Fibroblast of skin of left quadriceps (primary cell): ENCODE measurements at places on chromosomes 16 and 17.

GRCh38 chr16:55052348-55052734, 121.7 kb downstream of the IRX5 start:
- no peak for DNase-seq

DNA sequence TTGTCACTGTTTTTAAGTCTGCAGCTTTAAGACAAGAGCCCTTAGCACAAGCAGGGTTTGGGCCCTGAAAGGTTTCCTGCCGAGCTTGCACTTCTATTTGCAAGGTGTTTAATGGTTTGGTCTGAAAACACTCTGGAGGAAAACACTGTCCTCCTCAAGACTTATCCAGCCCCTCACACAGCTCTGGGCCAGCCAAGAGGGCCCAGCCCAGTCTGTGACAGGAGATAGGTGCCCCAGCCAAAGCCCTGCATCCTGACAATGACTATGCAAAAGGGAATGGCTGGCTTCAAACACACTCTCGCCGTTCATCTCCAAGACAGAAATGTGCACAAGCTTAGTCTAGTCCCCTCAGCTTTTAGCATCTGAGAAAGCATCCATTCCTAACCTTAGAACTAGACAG, 26.9 kb downstream of the MPG start:
- no peak for DNase-seq

GRCh38 chr17:33968350-33969044, 286.6 kb upstream of the CCL2 start:
- DNase-seq: no peak

DNA sequence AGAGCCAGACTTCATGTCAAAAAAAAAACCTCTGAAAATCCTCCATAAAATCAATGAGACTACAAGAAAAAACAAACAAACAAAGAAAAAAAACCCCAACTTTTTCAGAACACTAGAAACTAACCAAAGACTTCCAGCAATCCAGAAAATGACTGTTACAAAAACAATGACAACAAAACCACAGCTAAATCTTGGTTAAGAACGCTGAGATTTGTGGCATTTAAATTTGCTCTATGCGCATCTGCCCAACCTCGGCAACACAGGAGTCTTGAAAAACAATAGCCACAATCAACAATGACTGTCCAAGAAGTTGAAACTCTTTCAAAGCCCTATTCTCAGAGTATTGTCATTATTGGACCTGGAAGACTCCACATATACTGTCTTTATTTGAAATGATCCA, 402.4 kb downstream of the ZFHX3 start:
- no peak for DNase-seq

- DNase-seq: no peak
Observed at GRCh38 chr17:13410874-13411273, 190.9 kb downstream of the HS3ST3A1 start.

DNA sequence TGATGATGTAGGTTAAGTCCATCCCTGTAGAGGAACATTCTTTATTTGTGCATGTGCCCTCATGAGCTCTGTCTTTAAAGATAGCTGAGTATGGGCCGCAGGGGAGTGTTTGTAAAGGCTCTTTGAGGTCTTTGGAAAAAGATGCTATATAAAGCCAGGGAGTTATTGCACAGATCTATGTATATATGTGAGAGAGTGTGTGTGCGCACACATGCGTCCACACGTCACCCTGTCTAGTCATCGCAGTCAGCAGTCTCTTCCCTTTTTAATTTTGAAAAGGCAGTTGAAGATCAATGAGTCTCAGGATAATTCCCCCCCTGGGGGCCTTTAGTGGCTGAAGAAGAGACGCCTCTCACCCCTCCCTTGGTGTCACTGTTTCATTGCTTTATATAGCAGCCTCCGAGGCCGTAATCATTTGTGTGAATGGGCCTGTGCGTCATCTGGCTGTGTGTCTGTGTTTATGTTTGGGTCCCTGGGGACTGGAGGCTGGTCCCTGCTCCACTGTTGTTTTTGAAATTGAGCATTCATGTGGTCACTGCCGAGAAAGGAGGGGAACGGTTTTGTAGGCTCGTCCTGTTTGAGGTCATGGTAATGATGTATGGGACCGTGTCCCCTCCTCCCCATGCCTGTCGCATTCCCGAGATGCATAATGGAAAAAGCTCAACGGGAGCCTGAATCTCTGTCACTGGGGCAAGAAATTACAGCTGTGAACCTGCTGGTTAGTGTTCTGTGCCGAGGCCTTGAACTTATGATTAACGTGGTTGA, 143.9 kb downstream of the SNX29 start:
- peak; percentile 62 for DNase-seq

- no peak for DNase-seq
Observed at GRCh38 chr16:86516623-86517003, 6.3 kb downstream of the FOXF1 start.

GRCh38 chr16:648071-648780, 939 bp upstream of the WDR90 start:
- no peak for DNase-seq

DNA sequence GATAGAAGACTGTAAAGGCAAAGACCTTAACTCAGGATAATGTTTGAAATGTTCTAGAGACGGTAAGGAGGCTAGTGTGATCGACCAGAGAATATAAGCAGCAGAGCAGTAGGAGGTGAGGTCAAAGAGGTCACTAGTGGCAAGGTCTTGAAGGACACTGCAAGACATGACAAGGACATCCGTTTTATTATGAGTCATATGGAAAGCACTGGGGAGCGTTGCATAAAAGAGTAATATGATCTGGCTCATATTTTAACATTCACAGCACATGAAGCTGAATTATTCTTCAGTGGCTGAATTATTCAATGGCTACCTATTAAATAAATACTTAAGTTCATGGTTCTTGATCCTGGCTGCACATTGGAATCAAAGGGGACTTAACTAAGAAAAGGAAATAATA, 123.7 kb downstream of the SOX9 start:
- DNase-seq: no peak

GRCh38 chr16:86101137-86101896, 202.4 kb downstream of the IRF8 start:
- no peak for DNase-seq

GRCh38 chr17:40005520-40005919, 9.7 kb upstream of the CSF3 start:
- DNase-seq: no peak

GRCh38 chr16:68366062-68366461, 55.2 kb downstream of the PRMT7 start:
- DNase-seq: no peak

GRCh38 chr17:37818689-37819088, 73.8 kb upstream of the HNF1B start:
- no peak for DNase-seq

GRCh38 chr16:58753711-58754134, 19.6 kb upstream of the GOT2 start:
- DNase-seq: no peak

DNA sequence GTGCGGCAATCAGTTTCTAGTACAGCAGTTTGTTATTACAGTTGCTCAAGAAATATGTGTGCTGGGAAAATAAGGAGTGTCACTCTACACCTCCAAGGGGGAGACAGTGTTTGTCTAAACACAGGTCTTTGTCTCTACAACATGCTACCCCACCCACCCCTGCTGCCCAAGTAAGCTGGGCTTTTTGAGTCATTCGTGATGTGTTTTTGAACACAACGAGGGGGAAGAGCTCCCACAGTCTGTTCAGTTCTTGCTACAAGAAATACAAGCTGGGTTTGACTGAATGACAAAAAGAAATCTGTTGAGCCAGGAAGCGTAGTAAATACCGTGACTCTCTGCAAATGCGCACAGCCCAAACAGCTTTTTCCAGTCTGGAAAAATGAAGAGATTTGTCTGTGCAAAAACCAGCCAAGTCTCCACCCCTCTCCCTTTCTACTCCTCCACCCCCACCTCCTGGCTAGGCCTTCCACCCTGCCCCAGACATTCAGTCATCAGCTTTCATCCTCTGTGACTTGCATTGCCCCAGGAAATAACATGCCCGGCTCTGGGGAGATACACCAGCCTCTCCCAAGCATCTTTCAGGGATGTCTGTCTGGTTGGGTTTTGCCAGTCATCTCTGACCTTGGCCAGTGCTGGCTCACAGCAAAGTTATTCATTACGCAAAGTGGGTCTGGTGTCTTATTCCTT, 25.7 kb downstream of the CHD9 start:
- peak; percentile 40 for DNase-seq

- no peak for DNase-seq
Observed at GRCh38 chr16:21167929-21168602, 9.6 kb downstream of the LDAF1 start.

DNA sequence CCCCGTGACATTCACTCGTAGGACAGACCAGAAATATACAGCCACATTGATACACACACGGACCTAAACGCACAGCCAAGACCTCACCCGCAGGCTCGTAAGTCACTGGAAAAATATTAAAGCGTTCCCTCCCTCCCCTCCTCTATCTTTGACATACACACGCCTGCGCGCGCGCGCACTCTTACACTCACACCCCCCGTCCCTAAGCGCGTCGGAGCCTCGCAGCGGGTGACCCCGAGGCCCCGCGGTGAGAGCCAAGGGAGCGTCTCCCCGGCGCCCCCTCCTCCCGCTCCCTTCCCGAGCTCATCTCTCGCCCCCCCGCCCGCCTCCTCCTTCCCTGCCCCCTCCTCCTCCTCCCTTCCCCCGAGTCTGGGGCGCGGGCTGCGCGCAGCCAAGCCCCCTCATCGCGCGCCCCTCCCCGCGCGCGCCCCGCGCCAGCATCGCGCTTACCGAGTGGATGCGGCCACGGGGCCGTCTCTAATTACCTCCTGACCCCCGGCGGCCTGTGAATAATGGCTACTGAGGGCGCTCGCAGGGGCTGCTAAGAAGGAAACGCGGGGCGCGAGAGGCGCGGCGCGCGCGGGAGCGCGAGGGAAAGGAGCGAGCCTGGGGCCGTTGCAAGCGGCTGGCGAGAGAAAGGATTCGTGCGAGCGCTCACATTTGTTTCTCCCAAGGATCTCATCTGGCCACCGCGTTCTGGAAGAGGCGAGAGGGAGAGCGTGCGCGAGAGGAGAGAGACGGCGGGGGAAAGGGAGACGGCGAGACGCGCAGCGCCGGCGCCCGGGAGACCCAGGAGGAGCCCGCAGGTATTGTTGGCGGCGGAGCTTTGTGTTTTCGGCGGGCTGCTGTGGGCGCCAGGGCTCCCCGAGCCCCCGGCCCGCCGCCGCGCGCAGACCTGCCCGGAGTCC, 42.4 kb downstream of the RAI1 start:
- peak; percentile 45 for DNase-seq

- no peak for DNase-seq
Observed at GRCh38 chr16:81720973-81721906, 57.9 kb upstream of the PLCG2 start.

DNA sequence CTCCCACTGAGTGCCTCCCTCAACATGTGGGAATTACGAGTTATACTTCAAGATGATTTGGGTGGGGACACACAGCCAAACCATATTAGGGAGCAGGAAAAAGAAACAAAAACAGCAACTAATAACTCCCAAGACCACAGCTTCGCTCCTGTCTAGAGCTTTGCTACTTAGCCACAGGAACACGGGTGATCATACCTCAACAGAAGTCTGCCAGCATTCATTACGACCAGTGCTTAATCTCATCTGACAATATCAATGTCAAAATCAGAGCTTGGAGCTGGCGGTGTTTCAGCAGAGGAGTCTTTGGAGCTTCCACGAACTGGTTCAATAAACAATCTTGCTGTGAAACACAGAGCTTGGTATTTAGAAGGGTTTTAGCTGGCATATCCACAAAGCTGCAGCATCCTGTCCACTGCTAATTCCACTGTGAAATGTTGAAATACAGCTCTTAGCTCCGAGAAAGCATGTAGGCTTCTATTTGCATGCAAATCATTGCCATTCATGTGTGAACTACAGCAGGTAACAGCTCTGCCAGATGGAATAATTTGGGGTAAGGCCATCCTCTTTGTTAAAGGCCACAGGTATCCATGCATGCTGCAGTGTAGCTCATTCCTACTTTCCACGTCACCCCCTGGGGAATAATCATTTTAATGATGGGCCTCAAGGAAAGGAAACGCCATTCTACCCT, 128.4 kb upstream of the GOT2 start:
- DNase-seq: no peak

DNA sequence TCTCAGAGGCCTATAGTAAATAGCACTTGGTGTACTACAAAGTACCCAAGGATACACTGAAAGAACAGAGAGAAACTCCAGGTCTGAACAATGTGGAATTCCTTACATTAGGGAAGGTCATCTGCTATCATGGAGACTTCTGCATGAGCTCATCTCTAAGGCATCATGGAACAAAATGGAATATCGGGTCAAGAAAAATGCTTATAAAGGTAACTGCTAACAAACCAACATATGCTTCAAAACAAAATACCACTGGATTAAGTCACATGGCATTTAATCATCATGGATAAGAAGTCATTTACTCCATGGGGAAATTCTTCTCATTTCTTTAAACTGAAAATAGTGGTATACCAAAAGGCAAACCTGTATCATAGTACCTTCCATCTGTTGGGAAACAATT, 34.2 kb downstream of the TXNDC11 start:
- DNase-seq: no peak

DNA sequence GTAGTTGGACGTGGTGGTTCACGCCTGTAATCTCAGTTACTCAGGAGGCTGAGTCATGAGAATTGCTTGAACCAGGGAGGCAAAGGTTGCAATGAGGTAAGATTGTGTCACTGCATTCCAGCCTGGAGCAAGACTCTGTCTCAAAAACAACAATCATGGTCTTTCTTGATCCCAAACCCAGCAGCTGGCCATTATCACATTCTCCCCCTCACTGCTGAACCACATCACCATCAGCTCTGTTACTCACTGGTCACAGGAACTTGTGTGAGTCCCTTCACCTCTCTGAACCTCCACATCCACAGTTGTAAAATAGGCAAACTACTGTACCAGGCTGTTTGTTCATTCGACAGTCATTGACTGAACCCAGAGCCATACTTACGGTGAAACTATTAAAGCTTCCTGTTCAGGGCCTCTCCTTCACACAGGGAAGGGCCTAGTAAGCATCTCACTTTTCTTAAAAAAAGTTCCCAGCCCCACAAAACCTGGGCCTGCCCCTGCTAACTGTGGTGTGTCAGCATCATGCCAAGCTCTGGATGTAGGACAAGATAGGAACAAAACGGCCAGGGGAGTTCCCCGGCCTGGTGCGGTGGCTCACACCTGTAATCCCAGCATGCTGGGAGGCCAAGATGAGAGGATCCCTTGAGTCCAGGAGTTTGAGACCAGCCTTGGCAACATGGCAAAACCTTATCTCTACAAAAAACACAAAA, 104.7 kb downstream of the COPRS start:
- peak; percentile 38 for DNase-seq

- no peak for DNase-seq
Observed at GRCh38 chr17:39549747-39550573, 57.8 kb downstream of the NEUROD2 start.

- no peak for DNase-seq
Observed at GRCh38 chr17:71109697-71110096, 940.4 kb downstream of the KCNJ2 start.

GRCh38 chr17:4261452-4261851, 2.3 kb downstream of the ANKFY1 start:
- DNase-seq: no peak

- no peak for DNase-seq
Observed at GRCh38 chr17:57999496-58000017, 7.5 kb downstream of the SRSF1 start.
